ENCODE measurements at places on chromosomes 12 and 14. TPM values are rescaled to one million over a fixed set of nuclear protein-coding genes. Genes with fewer than 3 reads are reported as not detected.

NTF3 gene
- 0.09 TPM for total RNA-seq

DEGS2 gene
- total RNA-seq = 0.46 TPM

CLEC9A gene
- not detected for total RNA-seq

CCDC175 gene
- not detected for total RNA-seq

ITPK1 gene
- total RNA-seq = 9.4 TPM

SNAPC1 gene
- total RNA-seq = 18.2 TPM
